ENCODE measurements at places on chromosomes 13 and 19.

- DNase-seq: no peak
Observed at GRCh38 chr19:36060430-36060829, 5.7 kb downstream of the WDR62 start.

GRCh38 chr13:111640476-111640875 lies 320.0 kb downstream of the TEX29 start:
- DNase-seq: no peak

GRCh38 chr13:104592127-104592526 lies 1525.9 kb upstream of the SLC10A2 start:
- DNase-seq: no peak

- no peak for DNase-seq
Observed at GRCh38 chr13:77893066-77893465, 25.6 kb downstream of the EDNRB start.

- DNase-seq: no peak
Observed at GRCh38 chr19:46935066-46935663, 74.4 kb downstream of the ARHGAP35 start.
